Esophagus squamous epithelium (tissue), 5 donors: ENCODE measurements at places on chromosomes 1 and 21.

DNA sequence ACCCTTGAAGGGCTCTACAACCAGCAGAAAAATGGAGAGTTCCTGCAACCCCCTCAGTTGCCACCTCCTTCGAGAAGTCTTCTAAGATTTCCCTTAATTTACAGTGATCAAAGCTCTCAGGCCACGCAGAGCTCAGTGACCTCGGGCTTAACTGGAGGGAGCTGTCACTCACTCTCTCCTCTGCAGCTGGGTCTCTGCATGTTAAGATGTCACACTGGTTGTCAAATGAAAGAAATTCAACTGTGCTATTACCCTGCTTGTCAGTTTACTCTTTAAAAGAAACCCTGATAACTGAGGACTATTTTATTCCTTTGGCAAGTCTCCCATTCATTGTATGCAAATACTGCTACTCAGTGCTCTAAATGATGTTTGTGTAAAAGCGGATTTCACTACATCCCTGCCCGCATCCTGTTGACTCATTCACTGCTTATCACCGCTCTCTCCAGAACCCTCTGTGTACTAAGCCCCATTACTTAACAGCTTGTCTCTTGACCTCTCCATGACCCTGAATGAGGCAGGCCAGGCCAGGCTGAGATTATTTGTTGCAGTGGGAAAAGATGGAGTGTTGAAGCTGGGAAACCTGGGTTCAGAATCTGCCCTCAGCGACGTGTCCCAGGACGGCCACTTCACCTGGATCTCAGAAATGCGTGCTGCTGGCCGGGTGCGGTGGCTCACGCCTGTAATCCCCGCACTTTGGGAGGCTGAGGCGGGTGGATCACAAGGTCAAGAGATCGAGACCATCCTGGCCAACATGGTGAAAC, 13.7 kb downstream of the DHRS3 start:
- DNase-seq, result no peak

DNA sequence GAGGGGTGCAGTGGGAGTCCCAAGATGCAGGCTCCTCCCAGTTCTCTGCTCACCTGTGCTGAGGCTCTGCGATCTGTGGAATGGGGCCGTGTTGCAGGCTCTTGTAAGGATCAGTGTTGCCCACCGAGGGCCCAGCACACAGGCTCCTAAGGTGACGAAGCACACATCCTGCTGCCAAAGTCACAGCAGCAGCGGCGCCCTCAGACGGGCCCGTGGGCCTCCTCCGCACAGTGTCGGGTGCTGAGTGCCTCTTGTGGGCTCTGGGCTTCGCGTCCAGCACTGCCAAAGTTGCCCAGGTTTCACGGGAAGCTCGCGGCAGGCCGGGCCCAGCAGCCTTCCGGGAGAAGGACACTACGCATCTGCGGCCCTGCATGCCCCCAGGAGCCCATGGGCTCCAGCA, 72.1 kb upstream of the ABCG1 start:
- DNase-seq, result no peak

DNA sequence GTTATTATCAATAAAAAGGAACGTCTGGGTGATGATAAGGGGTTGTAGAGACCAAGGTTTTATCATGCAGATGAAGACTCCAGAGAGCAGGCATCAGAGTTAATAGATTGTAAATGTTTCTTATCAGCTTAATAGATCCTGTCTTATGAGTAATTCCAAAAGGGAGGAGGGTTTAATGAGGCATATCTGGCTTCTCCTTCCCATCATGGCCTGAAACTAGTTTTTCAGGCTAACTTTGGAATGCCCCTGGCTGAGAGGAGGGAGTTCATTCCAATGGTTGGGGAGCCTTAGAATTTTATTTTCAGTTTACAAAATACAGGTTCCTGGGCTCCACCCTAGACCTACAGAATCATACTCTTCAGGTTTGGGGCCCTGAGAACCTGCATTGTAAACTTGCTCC, 13.5 kb downstream of the PLA2G2D start:
- no peak for DNase-seq

- no peak for DNase-seq
These were observed 13.3 kb downstream of the ITGB2 start for GRCh38 chr21:44907225-44907965.

GRCh38 chr1:221459558-221459957, 282.3 kb downstream of the DUSP10 start:
- no peak for DNase-seq

- DNase-seq, result no peak
These were observed 8.5 kb downstream of the GNG12 start for GRCh38 chr1:67824766-67825165.

- no peak for DNase-seq
These were observed 13.9 kb upstream of the ADAR start for GRCh38 chr1:154621875-154622274.

DNA sequence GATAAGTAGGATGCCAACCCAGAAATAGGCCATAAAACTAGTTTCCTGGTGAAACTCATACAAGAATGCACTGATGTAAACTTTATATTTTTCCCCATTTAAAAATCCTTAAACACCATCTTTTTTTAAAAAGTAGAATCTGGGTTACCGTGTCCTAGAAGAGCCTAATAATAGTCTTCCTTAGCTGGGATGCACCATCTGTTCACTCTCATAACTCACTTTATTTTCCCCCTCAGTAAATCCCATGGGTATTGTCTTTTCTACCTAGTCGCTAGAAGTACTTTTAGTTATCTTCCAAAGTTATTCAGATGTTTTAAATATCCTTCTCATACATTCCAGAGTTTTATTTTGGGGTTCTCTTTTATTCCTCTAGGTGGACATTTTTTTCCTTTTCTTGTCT, 250.2 kb downstream of the PLA2G4A start:
- DNase-seq, result no peak

DNA sequence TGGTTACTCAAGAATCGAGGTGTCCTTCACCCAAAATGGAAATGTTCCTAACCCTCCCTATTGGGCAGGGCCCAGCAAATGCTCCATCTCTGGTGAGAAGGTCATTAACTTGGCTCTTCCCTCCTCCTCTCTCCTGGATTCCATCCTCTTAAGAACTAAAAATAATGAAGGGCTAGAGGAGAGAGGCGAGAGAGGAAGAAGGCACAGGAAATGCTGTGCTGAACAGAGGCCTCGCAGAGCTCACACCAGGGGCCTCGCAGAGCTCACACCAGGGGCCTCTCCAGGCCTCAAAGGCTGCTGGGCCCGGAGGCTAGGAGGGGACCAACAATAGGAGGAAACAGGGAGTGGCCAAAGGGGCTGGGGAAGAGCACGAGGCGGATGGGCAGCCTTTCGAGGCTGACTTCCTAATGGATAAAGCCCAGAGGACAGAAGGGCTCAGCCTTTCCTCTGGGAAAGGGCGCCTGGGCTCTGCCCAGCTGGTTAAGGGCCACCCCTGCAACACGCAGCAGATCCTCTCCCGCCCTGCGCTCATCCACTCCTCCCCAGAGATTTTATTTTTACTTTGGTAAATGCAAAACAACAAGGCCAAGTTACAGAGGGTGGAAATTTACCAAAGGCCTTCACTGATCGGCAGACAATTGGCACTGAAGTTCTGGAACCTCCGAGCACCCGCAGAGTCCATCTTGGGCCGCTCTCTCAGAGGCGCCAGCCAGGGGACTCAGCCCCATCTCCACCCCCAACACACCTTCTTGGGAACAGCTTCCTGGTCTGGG, 78.5 kb downstream of the ITPKB start:
- no peak for DNase-seq

- no peak for DNase-seq
These were observed 14.6 kb downstream of the SDC3 start for GRCh38 chr1:30893776-30894507.

DNA sequence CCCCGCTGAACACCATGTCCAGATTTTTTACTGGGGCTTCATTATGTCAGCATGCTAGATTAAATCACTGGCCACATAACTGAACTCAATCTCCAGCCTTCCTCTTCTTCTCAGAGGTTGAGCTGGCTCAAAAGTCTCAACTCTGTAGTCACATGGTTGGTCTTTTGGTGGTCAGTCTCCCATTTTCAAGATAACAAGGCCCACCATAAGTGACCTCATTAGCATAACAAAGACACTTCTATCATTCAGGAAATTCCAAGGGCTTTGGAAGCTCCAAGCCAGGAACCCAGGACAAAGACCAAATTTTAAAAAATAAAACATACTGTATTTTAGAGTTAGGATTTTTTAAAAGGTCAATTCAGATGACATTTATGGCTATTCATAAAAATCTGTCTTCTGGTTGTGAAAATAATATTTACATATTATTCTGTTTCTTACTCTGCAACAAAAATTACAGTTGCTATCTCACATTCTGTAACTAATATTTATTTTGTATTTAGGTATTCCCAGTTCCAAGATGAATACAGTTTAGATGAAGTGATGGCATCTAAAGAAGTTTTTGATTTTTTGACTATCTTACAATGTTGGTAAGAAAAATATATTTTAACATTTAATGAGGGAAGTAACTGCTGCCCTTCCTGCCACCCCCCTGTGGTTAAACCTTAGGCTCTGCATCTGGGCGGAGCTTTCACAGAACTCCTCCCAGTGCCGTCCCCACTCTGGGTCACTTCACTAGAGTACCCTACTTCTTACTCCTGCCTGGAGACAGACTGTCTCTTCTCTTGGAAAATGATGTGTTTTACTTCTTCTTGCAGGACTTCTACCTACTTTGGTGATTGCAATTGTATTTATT, 49.3 kb downstream of the SCP2 start:
- no peak for DNase-seq

DNA sequence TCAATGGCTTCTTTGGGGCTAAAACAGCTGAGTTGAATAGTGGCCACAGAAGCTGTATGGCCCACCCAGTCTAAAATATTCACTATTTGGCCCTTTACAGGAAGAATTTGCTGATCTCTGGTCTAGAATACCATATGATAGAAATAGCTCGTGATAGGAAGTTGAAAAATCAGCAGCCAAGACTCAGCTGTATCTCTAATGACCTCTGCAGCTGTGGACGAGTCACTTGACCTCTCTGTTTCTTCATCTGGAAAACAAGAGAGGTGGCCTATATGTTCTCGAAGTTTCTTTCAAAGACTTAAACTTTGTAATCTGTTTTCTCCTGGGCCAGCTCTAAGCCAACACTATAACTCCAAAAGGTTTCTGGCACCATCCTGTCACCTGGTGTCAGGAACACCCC, 129.2 kb downstream of the ZBTB18 start:
- DNase-seq, result no peak
